ENCODE measurements at places on chromosomes 12 and 14.

DNA sequence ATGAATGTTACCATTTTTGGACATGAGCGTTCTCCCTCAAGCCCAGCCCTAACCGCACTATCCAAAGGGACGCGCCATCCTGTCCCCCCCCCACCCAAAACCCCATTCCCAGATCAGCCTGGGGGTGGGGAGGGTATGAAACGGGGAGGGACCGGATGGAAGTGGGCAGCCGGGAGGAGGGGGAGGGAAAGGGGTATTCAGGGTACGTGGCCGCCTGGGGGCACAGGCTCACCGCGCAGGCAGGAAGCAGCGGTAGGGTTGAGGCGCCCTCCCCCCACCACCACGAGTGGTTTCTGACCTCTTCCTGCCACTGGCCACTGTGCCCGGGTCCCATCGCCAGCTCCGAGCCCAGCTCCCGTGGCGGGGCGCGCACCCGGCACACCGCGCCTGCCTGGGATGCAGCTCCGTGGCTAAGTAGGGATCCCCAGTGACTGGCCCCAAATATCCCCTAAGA, 1.4 kb downstream of the ACTN1 start:
- DNase-seq: peak; percentile 97

GRCh38 chr12:121709478-121709961, 3.0 kb upstream of the TMEM120B start:
- peak; percentile 62 for DNase-seq

DNA sequence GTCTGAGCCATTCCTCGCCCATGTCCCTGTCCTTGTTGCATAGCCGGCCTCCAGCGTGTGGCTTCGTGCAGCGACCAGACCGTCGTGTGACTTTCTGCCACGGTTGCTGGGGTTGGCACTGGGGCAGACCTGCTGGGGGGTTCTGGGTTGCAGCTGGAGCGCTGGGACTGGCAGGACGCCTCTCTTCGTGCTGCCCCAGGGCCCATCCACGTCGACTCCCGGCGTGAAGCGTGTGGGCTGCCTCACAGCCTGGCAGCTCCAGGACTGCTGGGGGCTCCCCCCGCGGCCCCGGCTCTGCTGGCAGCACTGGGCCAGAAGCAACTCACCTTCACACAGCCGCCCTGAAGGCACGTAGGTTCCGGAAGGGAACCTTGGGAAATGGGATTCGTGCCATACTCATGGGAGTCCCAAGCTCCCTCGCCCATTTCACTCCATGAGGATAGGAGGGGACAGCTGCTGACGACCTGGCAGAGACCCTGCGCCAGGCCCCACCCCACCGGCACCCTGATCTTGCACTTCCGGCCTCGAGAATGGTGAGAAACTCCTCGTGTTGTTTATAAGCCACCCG, 51.9 kb downstream of the GALNT9 start:
- no peak for DNase-seq

DNA sequence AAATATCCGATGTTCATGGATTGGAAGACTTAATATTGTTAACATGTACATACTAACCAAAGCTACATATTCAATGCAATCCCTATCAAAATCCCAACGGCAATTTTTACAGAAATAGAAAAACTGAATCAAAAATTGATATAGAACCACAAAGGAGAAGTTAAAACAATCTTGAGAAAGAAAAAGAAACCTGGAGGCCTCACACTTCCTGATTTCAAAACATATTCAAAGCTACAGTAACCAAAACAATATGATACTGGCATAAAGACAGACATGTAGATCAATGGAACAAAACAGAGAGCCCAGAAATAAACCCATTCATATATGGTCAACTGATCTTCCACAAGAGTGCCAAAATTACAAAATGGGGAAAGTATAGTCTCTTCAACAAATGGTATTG, 5.4 kb upstream of the PELI2 start:
- DNase-seq: no peak

- DNase-seq: no peak
These were observed 95.2 kb downstream of the TSPAN9 start for GRCh38 chr12:3172124-3173007.

DNA sequence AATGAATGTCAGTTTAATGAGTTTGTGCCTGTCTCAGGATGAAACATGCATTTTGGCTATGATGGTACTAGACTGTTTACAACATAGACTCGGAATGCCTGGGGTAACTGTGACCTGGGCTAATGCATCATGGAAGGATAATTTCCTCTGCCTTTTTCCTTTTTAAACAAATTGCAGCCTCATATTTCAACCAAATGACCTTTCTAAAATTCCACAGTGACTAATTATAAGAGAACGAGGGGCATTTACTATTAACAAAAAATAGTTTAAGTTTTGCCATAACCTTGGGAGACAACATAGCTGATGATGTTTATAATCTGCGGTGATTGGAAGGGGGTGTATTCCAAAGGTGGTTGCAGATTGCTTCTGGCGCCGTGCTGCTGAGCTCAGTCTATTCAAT, 1140.5 kb downstream of the GALC start:
- DNase-seq: no peak

DNA sequence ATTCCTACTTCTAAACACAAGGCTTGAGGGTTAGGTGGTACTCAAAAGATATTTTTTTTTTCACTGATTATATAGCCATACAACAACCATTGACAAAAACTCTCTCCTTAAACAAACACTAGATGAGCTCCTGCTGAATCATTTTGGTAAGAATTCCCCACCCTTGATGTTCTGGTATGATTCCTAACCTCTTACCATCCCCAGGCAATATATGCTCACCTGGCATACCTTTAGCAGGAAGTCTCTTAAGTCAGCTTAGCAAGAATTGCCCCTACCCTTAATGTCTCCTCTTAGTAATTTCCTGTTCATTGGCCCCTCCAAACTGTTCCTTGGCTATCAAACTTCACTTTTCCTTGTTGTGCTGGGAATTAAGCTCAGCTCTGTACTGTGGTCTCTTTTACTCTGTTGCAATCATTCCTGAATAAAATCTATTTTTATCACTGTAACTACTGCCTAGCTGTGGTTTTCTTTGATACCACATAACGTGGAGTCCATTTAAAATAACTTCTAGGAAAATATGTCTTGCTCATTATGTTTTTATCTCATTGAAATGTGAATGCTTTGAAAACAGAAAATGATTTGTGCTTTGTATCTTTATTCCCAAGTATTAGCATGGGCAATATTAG, 712.6 kb downstream of the SLC16A7 start:
- peak; percentile 2 for DNase-seq

GRCh38 chr12:57940052-57940914, 1.1 kb upstream of the ATP23 start:
- no peak for DNase-seq

- DNase-seq: no peak
These were observed 163.0 kb downstream of the NAV3 start for GRCh38 chr12:77993658-77994057.

DNA sequence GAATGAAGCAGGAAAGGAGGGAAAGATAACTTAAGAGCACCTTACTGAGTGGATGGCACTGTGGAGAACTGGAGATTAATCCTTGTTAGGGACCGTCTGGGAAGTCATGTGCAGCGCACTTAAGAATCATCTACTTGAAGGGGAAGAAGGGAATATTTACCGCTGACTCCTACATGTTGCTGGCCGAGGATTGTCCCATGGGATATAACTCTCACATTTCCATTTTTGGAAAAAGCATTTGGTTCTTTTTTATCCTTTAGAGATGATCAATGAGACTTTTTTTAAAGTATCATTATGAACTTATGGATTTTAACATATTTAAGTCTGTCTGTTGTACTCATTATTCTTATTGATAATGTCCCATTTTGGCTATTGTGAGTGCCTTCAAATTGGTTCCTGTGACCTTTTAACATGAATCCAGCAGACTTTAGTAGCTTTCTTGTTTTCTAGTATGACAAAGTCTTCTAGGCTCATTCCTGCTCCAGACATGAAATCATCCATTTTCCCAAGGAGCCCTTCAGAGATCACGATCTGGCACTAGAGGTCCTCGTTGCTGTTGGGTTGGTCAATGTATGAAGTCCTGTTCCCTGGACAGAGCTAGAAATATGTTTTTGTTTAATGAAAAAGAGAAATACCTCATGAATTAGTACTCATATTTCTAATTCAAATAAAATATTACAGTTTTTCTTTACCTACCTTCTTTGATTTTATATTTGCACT, 20.2 kb upstream of the FAM234B start:
- DNase-seq: peak; percentile 56

DNA sequence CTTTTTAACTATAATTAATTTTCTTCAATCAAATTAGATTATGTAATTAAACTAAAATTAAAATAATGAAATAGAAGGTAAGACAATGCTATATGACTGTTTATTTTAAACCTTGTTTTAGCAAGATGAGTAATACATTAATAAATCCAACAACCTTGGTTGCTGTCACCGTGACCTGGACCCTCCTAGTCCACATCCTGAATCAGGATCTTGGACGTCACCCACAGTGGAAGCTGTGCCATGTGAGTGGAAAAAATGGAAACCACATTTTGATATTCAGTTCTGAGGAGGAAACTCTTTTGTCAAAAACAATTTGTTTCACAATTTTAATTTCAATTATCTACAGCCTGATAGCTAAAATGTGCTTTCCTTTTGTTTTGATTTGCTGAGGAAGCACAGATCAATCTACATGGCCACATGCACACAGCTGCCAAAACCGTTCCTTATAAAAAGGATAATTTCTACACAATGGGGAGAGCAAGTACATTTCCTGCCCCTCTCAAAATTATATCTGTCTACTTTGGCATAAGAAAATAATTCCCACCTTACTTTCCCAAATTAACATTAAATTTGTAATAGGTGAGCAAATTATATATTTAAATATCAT, 255.5 kb downstream of the RASSF9 start:
- no peak for DNase-seq

GRCh38 chr14:33393895-33394368, 455.3 kb downstream of the NPAS3 start:
- no peak for DNase-seq

DNA sequence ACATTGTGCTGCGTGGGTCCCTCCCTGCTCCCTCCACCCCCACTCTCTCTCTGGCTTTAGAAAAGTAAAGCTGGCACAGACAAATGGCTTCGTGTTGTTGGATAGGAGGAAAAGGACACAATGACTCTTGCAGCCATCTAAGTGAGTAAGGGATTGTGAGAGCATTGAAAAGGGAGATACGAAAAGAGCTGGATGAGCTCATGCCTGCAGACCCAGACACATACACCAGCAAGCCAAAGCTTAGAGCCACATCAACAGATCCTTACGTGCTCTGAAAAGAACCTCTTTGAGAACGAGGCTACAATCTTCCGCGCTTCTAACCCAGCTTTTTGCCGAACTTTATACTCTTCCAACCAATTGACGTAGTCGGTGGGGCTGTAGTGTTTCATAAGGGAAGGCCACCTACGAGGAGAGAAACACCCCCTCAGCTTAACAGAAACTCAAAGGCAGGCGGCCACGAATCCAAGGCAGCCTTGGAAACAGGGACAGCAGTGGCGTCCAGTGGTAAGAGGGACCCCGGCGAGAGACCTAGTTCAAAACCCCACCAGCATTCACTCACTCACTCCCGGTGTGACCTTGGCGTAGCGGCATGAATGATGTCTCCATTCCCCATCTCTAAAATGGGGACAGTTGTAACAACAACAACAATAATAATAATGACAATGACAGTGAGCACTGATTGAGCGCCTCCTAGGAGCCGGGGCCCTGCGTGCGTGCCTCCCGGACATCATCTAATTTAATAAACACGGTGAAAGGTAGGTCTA, 1.1 kb downstream of the FBXO21 start:
- peak; percentile 64 for DNase-seq

GRCh38 chr12:54082397-54082892, 28.8 kb downstream of the HOXC4 start:
- DNase-seq: no peak

All from astrocyte of the hippocampus (primary cell).